ENCODE measurements at places on chromosomes 3 and 15.
A peak's percentile ranks its signal among the peaks of the same experiment; 100 is the strongest.

GRCh38 chr3:9826815-9827573, 16.8 kb downstream of the RPUSD3 start:
- DNase-seq = peak; percentile 62

DNA sequence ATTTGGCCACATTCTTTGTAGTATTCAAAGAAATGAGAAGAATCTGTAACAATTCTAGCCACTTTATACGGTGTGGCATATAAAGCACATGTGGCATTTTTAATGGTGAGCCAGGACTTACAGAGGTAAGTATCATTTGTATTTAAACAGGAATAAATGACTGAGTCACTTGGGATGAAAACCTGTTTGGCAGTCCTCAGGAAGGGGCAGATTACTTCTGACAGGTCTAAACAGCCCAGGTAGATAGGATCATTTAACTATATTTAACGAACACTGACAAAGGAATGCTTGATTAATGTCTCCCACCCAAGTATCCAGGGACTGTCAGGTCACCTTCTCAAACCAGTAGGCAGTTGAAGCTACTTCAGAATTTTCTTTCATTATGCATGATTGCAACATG, 241.5 kb upstream of the SATB1 start:
- no peak for DNase-seq

- no peak for DNase-seq
These were observed 199.3 kb downstream of the ADAMTSL3 start for GRCh38 chr15:83853232-83853631.

GRCh38 chr3:63912768-63913588, 795 bp upstream of the SCAANT1 start:
- DNase-seq = peak; percentile 49

GRCh38 chr3:40921251-40921650, 278.1 kb upstream of the CTNNB1 start:
- DNase-seq = no peak

GRCh38 chr15:31320022-31320421, 6.6 kb upstream of the KLF13 start:
- DNase-seq = no peak

DNA sequence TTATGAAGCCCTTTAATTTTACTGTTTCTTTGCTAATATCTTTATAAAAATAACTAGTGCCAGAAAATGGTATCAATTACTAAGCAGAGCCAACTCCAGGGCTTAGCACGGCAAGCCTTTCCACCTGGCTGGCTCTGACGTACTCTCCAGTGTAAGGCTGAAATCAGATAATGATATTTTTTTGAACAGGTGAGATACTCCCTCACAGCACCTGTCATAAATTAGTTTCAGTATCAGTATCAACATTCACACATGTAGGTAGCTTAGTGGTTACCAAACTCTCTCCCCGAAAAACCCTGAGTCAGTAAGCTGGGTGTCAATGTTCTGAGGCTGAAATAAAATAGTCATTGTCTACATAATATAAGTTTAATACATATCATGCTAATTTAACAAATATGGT, 710.1 kb downstream of the SQOR start:
- DNase-seq = no peak

DNA sequence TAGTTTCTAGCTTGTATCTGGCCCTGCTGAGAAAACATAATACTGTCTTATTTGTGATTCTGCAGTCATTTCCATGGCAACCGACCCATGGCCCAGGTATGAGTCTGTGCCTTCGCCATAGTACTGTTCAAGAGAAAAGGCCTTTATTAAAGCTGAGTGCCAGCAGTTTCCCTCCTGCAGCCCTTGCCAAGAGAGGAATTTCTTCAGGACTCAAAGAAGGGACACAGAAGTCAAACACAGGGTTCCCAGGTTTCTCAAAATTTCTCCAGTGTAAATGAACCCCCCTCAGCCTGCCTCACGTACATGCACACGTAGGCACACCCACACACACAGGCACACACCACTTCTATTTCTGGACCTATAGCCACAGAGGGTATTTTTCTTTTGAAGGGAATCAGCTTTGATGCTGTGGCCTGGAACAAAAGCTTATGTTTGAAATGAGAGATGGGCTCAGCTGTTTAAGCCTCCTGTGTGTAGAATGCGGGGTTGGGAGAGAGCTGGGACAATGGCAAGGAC, 269.2 kb downstream of the PDCD6IP start:
- DNase-seq = no peak

GRCh38 chr15:94105760-94106159, 125.6 kb upstream of the MCTP2 start:
- DNase-seq = no peak

DNA sequence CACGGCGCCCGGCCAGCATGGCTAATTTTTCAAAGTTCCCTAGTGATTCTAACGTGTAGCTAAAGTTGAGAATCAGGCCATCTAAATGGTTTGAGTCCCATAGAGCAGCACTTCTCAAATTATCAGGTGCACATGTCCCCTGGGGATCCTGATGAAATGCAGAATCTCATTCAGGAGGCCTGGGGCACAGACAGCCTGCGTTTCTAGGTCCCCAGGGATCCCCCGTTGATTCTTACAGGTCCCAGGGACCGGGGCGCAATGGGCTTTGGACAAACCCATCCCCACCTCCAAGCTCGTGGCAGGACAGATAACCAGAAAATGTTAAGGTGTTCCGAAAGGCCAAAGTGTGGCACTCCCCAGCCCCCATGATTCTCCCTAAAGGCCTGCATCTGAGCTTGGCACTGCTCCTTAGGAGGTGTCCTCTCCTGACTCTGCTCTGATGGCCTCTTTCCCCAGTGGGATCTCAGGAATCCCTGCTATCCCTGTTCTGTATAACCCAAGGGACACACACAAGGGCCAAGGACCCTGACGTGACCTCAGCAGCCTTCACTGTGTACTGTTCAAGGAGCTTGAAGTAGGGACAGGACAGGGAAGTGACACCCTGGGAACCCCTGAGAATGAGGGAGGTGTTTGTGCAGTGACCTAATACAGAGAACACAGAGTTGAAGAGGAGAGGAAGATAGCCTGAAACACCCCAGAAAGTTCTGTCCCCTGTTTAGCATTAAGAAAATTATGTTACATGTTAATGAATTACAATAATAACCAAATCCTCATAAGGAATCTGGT, 8.0 kb downstream of the LRRK1 start:
- DNase-seq = no peak

- DNase-seq = no peak
These were observed 7.3 kb downstream of the TP63 start for GRCh38 chr3:189638276-189639031.

- DNase-seq = no peak
These were observed 37.1 kb upstream of the HDC start for GRCh38 chr15:50302581-50302980.

- DNase-seq = no peak
These were observed 71.5 kb upstream of the ADAMTSL3 start for GRCh38 chr15:83582381-83582780.

- DNase-seq = no peak
These were observed 86.7 kb downstream of the VGLL4 start for GRCh38 chr3:11556851-11557644.

GRCh38 chr3:172286548-172287148, 161.6 kb downstream of the GHSR start:
- no peak for DNase-seq

- DNase-seq = no peak
These were observed 88.0 kb upstream of the ALCAM start for GRCh38 chr3:105278688-105279087.

DNA sequence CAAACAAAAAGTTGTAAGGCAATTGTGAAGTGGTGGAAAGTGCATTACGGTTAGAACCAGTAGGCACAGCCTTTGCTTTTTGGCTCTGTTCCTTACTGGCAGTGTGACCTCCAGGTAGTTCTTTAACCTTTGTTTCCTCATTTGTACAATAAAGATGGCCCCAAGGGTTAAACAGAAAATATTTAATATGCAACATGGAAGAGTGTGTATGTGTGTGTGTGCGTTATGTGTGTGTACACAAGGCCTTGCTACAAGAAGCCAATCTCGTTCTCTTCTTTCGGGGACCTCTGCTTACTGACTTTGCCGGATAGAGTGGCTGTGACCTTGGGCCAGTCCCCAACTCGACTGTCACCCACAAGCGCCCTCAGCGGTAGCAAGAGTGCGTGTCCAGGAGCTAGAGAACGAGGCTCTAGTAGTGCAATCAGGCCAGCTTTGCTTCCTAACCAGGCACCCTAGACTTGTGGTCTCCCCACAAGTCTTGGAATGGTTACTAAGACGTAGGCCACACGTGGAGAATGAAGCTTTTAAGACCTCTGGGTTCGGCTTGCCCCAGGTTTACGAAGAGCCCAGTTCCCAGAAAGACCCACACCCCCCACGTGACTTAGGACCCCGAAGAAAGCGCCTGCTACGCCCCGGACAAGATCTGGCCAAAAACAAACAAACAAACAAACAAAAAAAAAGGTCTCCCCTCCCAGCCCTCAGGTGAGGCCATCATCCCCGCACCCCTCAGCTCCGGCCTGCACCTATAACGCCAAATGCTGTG, 593 bp downstream of the CIAO2A start:
- DNase-seq = peak; percentile 17

- DNase-seq = no peak
These were observed 46.8 kb downstream of the DNAJC13 start for GRCh38 chr3:132464066-132464465.

GRCh38 chr15:72474466-72474911, 359 bp downstream of the ARIH1 start:
- peak; percentile 14 for DNase-seq

DNA sequence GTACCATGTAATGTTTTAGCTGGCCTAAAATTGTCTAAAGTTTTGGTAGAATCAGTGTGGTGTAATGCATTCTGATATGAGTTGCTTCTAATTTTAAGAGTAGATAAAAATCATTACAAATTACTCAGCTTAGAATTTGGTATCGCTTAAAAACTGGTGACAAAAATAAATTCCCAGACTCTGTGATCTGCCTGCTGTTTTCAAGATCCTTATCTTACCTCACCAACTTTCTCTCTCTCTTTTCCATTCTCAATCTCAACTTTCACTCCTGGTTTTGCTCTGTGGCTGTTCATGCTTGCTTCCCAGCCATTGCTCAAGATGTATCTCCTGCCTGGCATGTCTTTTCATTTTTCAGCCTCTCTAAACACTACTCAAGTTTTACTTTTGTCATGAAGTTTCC, 45.7 kb downstream of the TCF12 start:
- DNase-seq = no peak

- no peak for DNase-seq
These were observed 29.2 kb downstream of the MITF start for GRCh38 chr3:69768438-69768837.

- no peak for DNase-seq
These were observed 201.0 kb upstream of the UBE2E2 start for GRCh38 chr3:23002151-23002550.

All from HEK293T (cell line).